Activated CD4-positive, alpha-beta T cell treated with anti-CD3 and anti-CD28 coated beads for 36 hours (primary cell): ENCODE measurements at places on chromosomes 12 and 14. TPM values are rescaled to one million over a fixed set of nuclear protein-coding genes. Genes with fewer than 3 reads are reported as not detected.

Gene TEX22
- total RNA-seq, result 2.4 TPM

Gene SLCO1B3
- total RNA-seq, result not detected

Gene KANSL2
- total RNA-seq, result 59.8 TPM

Gene SPIC
- total RNA-seq, result not detected

Gene DDN
- 0.48 TPM for total RNA-seq

Gene MGAT4C
- total RNA-seq, result not detected

Gene SLCO1A2
- not detected for total RNA-seq

Gene RECQL
- total RNA-seq, result 92.8 TPM

Gene IFNG
- 225 TPM for total RNA-seq

Gene PTPRQ
- total RNA-seq, result not detected

Gene MMP14
- 2.0 TPM for total RNA-seq

Gene LDHB
- total RNA-seq, result 1,852 TPM

GRCh38 chr12:129779033-129779432 is 124.8 kb downstream of the TMEM132D start:
- DNase-seq, result no peak

DNA sequence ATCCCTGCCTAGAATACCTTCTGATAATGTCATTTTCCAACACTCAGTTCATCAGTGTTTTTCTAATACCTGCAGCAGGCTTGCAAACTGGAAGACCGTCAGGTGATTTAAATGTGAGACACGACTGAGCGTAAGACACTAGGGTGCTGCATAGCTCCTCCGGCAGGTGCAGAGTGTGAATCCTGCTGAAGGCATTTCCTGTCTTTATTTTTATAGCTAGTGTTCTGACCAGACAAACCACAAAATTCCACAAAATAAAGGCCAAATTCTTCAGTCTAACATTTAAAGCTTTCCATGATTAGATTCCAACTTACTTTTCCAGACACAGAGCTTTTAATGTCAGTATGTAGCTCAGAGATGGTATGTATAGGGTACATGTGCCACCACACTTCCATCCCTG is 70.7 kb downstream of the BBS10 start:
- no peak for DNase-seq

- no peak for DNase-seq
Observed at GRCh38 chr14:89143595-89143994, 273.4 kb downstream of the FOXN3 start.

DNA sequence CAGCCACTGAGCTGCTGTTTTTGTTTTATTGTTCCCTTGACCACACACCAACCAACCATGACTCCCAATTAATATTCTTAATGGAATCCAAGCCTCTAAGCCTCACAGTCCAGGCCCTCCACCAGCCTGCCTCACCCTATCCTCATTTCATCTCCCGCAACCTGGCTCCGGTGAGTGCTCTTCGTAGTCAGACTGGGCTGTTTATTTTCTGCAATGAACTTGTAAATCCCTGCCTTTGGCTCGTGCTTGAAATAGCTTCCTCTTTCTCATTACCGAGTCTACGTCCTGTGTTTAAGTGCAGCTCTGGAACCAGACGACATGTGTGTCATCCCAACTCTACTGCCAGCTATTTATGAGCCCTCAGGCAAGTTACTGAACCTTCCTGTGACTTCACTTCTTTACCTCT is 12.4 kb upstream of the ETFBKMT start:
- DNase-seq, result no peak

- DNase-seq, result no peak
Observed at GRCh38 chr12:25004447-25004846, 55.5 kb upstream of the BCAT1 start.

DNA sequence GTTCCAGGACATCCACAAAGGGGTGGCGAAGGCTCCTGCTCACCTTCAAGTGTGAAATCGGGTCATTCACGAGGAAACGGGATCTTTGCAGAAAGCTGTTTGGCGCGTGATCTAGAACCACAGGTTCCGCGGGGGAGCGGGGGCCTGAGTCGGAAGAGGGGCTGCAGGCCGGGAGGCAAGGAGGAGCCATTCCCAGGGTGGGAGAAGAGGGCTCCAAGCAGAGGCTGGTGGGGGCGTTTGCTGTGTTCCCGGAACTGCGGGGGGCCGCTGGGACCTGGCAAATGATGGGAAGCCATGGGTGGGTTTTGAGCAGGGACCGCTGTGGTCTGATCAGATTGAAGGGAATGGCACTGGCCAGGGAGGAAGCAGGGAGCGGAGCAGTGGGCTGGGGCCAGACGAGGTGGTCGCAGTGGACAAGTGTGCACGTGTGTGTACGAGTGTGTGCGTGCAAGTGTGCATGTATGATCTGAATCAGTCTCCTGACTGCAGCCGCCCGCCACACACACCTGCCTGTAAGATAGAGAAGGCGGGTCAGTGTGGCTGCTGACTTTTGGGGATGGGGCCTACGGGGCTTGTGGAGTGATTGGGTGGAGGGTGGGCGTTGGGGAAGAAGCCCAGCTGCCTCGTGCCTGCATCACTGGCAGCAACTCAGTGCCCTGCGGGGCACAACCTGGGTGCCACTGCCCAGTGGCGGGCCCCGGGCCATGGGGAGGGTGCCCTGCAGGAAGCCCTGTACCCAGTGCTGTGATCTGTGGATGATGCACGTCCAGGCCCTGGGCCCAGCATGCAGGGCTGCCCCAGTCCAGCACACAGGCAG is 141.9 kb downstream of the KIF26A start:
- DNase-seq, result no peak

GRCh38 chr14:98906123-98906995 is 365.6 kb downstream of the BCL11B start:
- no peak for DNase-seq

GRCh38 chr14:69673578-69674305 is 62.3 kb downstream of the SUSD6 start:
- DNase-seq, result peak; percentile 40

DNA sequence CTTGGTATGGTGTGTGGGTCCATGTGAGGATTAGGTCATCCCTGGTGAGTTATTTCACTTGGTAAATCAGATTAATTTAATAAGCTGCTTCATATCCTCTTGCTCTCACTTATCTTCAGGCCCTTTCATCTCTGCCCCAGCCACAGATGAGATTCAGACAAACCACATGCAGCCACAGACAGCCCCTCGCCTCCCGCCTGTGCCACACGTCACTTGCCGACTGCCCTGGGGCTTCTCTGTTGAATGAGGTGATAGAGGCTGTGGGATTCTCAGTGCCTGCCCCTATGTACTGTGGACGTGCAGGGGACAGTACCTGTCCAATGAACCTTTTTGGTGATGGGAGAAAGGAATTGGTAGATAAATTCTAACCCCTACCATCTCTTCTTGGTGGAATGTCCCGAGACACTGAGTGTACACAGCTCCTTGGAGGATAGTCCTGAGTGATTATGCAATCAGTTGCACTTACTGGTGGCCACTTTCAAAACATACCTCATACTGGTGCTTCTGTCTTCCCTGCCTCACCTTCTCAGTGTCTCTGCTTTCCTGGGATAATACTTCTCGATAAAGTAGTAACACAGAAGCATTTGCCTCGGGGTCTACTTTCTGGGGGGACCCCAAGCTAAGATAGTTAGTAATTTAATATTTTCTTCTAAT is 248.7 kb downstream of the TTC6 start:
- no peak for DNase-seq

- no peak for DNase-seq
Observed at GRCh38 chr12:45934956-45935355, 55.4 kb downstream of the SCAF11 start.

DNA sequence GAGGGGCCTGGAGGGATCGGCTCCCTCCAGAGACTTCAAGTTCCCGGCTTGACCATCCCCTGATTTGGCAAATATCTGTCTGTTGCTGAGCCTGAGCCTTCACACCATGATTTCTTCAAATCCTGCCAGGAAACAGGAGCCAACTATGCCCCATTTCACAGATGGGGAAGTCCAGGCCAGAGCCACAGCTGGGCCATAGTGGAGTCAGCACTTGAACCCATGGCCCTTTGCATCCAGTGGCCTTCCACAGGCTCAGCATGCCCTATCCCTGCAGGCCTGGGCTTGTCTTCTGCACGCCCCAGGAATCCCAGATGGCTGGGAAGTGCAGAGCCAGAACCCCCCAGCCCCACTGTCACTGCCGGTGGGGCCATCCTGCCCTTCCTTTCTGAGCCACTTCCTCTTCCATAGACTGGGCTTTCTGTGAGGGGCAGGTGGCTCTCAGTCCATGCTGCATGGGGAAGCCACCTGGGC is 44.9 kb downstream of the CYP46A1 start:
- DNase-seq, result no peak

DNA sequence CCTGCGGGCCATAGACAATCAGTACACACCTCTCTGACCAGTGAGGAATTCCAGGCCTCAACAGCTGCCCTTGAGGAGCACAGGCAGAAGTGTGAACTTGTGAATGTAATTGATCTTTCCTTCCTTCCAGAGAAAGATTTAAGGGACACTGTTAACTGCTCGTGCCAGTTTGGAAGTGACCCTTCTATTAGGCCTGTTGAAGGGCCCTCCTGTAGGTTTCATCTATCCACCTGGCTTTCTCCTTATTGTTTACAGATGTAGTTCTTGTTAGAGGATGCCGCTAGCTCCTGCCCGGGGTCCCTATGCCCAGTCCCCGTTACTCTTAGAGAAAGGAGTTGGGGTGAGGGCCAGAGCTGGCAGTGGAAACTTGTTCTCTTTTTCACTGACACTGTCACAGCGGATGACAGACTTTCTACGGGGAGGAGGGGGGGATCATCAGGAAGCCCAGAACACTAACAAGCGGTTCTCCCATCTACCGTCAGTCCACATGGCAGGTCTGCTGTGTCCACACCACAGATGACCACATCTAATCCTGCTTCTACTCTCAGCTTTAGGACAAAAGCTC is 42.6 kb downstream of the SH2B3 start:
- no peak for DNase-seq

GRCh38 chr12:110688446-110689280 is at the start of gene HVCN1:
Gene HVCN1, minus strand, starts transcription at chr12:110689115. Its CDS starts 5,870 bp downstream, at chr12:110683245.
- peak; percentile 37 for DNase-seq

- DNase-seq, result no peak
Observed at GRCh38 chr14:100741966-100742365, 15.3 kb downstream of the DLK1 start.

- DNase-seq, result peak; percentile 60
Observed at GRCh38 chr14:94748667-94749347, 21.1 kb downstream of the GSC start.

- no peak for DNase-seq
Observed at GRCh38 chr12:125395583-125396215, 330.5 kb downstream of the AACS start.

DNA sequence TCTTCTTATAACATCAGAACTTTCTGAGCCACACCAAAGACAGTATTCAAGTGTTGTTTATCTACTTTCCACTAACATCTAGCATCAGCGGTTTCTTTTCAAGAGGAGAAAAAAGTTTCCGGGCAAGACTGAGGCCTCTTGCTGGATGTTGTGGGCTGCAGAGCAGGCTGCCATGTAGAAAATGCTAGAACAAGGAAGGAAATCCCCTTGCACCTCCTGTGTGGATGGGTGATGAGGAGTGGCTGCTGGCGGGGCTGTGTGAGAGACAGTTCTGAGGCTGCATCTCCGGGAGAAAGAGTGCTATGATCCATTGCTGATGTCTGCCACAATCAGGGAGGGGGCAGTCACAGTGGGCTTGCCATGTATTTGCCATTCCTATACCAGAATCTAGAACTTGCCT is 37.8 kb upstream of the PPP1CC start:
- peak; percentile 74 for DNase-seq

DNA sequence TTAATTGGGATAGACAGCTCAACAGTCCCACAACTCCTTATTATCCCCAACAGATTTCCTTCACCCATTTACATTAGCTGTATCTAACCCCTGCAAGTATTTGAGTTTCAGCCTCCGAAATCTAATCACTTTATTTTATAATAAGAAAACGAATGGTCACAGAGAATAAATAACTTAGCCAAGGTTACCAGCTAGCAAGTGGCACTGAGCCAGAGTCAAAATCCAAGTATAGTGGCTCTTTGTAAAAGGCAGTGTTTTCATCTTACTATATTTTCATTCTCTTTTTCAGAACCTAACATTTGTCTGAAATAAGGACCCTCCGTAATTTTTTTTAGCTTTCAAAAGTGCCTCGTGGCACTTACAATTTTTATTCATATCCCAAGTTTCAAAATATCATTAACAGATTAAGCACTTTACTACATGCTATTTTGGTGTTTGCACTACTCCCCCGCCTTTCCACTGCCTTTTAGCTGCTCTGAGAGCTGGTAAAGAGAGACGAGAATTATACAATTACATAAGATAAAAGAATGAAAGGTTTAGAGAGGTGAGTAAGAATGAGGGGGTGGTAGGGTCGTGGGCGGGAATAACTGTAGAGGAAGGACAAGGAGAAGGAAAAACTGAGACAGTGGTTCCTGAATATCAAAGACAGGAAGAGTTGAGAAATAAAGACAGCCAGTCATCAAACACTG is 3.7 kb upstream of the USP15 start:
- DNase-seq, result peak; percentile 79

GRCh38 chr12:91037276-91037675 is 20.5 kb downstream of the KERA start:
- DNase-seq, result no peak

DNA sequence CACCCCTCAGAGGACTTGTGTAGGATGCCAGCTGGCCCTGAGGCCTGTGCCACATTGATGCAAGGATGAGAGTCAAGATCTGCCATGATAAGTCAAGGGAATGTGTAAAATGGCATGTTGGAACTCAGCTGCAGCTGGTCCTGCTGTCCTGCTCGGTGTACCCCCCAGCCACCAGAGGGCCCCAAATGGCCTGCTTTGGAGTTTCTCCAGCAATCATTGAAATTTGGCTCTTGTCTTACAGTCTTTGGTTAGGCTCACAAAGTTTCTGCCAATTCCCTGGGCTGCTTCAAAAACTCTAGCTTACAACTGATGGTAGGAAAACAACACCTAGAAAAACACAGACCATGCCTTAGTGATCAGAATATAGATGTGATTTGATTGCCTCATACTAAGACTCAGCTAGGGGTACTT is 76.8 kb downstream of the HSD17B6 start:
- DNase-seq, result peak; percentile 66

GRCh38 chr12:69658203-69658602 is 40.9 kb downstream of the BEST3 start:
- DNase-seq, result no peak

- DNase-seq, result no peak
Observed at GRCh38 chr14:60178820-60179219, 13.6 kb upstream of the DHRS7 start.

DNA sequence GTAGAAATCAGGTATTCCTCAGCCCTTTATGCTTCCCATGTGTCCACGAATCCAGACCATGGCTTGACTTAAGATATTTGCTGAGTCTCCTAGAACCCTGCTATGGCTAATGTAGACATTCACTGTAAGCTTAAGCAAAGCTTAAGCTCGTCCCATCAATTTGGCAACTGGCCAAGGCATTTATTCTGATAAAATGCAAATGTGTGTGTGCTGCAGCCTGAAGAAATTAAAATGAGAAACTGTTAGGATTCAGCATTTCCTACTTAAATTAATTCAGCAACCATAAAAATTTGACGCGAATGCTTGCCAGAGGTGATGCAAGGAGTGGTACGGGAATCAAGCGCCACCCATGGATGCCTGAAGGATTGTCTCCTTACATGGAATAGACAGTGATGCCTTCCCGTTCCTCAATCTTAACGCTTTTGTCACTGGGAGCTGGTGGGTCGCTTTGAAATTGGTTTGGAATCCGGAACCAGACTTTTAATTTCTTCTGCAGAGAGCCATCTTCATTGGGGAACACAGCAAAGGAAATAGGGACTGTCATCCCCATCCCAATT is 13.2 kb downstream of the HEBP1 start:
- DNase-seq, result no peak
